ENCODE measurements at places on chromosomes 3 and 15.

- DNase-seq: no peak
These were observed 19.9 kb downstream of the TAMM41 start for GRCh38 chr3:11826628-11827265.

- DNase-seq: no peak
These were observed 273.6 kb downstream of the FOXP1 start for GRCh38 chr3:71309886-71310285.

- no peak for DNase-seq
These were observed 232.0 kb downstream of the ZBBX start for GRCh38 chr3:167148136-167148535.

- no peak for DNase-seq
These were observed 7.6 kb upstream of the HES1 start for GRCh38 chr3:194128202-194128918.

GRCh38 chr3:116322750-116323375, 122.4 kb downstream of the LSAMP start:
- DNase-seq: no peak

All from NCI-H187 (cell line).